ENCODE measurements at places on chromosomes 5 and 9.

DNA sequence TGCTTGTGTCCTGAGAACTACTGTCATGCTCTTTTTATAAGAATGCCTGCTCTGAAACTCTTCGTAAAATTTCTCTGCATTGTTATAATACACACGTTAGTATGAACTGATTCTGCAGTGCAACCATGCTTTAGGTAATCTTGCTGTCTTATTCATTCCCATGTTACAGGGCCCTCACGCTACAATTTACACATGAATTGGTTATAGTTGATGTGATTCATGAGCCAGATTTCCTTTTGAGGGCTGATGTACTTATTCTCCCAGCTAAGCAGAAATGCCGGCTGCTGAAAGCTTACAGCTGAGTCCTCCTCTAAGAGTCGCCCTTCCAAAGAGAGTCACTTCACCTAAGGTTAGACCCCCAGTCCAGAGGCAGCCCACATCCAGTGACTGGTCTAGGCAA is 233.5 kb upstream of the PCSK5 start:
- no peak for DNase-seq

GRCh38 chr5:57185313-57185712 is 11.5 kb downstream of the GPBP1 start:
- no peak for DNase-seq

- no peak for DNase-seq
Observed at GRCh38 chr9:32590476-32590875, 17.5 kb upstream of the NDUFB6 start.

GRCh38 chr9:95092262-95093072 is 225.0 kb downstream of the FANCC start:
- no peak for DNase-seq

DNA sequence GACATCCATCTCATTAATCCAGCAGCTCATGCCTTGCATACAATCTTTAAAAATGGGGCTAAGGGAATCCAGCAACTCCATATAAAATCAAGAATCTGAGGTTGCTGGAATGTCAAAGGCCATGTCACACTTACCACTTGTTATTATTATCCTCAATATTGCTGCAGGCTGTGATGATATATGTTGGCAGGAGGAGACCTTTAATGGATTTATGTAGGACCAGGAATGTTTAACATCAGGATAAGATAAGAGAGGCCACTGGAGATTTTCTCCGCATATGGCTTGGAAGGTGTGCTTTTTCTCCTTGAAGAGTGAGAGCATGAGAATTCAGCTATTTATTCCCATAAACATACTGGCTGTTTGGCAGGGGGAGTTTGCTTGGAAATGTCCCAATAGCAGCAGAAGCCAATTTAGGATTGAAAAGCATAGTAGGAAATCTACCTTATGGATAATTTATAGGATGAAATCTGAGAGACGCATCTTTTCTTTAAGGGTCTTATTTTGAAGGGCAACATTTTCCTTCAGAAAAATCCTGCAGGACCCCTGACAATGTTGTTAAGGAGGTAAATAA is 481.4 kb downstream of the AGTPBP1 start:
- DNase-seq = no peak

- DNase-seq = no peak
Observed at GRCh38 chr5:50763846-50764245, 97.4 kb downstream of the PARP8 start.

GRCh38 chr5:1110307-1111240 is 1.3 kb downstream of the SLC12A7 start:
- DNase-seq = no peak

- DNase-seq = no peak
Observed at GRCh38 chr5:56339732-56340131, 106.6 kb upstream of the ANKRD55 start.

GRCh38 chr5:81269751-81270393 is 31.5 kb upstream of the ZCCHC9 start:
- DNase-seq = no peak
